ENCODE measurements at places on chromosomes 2 and 18.

- H3K4me3 ChIP-seq = no peak overlapping the region
- H3K27me3 ChIP-seq = no peaks in the 10 kb centered on the region
- no peak overlapping the region for H3K27ac ChIP-seq
- H3K36me3 ChIP-seq = no peaks in the 10 kb centered on the region
Observed at GRCh38 chr2:229235131-229235914, 35.8 kb downstream of the PID1 start.

DNA sequence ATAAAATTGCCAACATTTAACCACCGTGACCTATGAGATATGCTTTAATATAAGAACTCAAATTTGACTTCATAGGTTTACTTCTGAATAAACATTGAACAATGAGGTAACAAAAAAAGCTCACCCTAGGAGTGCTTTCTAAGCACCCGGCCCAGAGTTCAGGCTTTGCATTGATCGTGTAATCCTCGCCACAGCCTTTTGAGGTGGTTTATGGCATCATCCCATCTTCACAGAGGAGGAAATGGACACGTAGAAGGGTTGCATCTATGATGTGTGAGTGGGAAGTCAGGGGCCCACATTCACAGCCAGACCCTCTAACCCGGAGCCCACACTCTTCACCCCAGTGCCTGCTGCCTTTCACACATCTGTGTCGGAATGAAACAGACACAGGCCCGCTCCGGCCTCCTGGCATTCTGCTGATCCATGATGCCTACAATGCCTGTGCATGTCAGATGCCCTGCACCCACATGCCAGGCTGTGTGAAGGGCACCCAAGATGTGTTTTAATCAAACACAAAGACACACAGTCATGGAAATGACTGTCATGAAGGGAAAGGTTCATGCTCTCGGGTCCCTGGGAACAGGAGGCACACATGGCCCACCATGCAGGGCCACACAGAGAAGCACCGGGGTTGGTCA lies 48.6 kb upstream of the RPL31 start:
- no peak overlapping the region for H3K4me3 ChIP-seq
- H3K27me3 ChIP-seq = no peaks in the 10 kb centered on the region
- no peak for DNase-seq
- H3K36me3 ChIP-seq = no peaks in the 10 kb centered on the region

- no peak overlapping the region for H3K4me3 ChIP-seq
- H3K27ac ChIP-seq = no peak overlapping the region
- no peaks in the 10 kb centered on the region for H3K27me3 ChIP-seq
- no peaks in the 10 kb centered on the region for H3K36me3 ChIP-seq
Observed at GRCh38 chr2:168501466-168502065, 45.5 kb downstream of the CERS6 start.

DNA sequence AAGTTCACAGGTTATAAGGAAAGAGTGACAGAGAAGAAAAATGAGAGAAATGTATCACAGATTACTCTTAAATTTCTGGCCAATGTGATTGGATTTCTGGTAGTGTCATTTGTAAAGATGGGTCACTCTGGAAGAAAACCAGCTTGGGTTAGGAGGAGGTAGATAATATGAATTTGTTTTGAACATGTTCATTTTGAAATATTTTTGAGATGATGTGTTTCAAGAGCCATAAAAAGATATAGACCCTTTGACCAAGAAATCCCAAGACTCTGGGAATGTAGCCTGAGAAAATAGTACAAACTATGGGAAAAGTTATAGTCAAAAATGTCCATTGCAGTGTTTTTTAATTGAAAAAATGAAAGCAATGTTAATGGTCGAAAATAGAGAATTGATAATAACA lies 70.7 kb downstream of the CALCRL start:
- no peaks in the 10 kb centered on the region for H3K4me1 ChIP-seq
- DNase-seq = no peak
- H3K27ac ChIP-seq = no peak overlapping the region
- peaks cover 6% of the 10 kb centered on the region for H3K36me3 ChIP-seq
- H3K27me3 ChIP-seq = no peaks in the 10 kb centered on the region
- H3K4me3 ChIP-seq = no peak overlapping the region

- no peaks in the 10 kb centered on the region for H3K4me1 ChIP-seq
- H3K4me3 ChIP-seq = no peak overlapping the region
- H3K36me3 ChIP-seq = no peaks in the 10 kb centered on the region
- no peak for DNase-seq
- H3K27me3 ChIP-seq = no peaks in the 10 kb centered on the region
Observed at GRCh38 chr18:40529478-40529877, 1425.6 kb upstream of the PIK3C3 start.

DNA sequence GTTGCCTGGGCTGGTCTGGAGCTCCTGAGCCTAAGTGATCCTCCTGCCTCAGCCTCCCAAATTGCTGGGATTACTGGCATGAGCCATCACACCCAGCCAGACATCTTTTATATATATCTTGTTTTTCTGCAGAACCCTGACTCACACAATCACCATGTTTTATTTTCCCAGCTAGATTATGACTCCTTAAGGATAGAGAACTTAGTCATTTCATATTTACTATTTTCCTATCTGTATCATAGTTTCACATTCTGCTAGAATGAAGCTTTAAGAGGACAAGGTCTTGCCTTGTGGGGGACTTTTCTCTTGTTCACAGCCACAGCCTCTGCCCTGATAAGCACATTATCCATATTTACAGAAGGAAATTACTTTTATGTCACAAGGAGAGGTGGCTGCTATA lies 73.9 kb downstream of the LBH start:
- H3K36me3 ChIP-seq = no peaks in the 10 kb centered on the region
- peaks cover 4% of the 10 kb centered on the region for H3K4me1 ChIP-seq
- H3K27me3 ChIP-seq = peaks cover 6% of the 10 kb centered on the region
- no peak overlapping the region for H3K27ac ChIP-seq
- DNase-seq = no peak
- no peak overlapping the region for H3K4me3 ChIP-seq

DNA sequence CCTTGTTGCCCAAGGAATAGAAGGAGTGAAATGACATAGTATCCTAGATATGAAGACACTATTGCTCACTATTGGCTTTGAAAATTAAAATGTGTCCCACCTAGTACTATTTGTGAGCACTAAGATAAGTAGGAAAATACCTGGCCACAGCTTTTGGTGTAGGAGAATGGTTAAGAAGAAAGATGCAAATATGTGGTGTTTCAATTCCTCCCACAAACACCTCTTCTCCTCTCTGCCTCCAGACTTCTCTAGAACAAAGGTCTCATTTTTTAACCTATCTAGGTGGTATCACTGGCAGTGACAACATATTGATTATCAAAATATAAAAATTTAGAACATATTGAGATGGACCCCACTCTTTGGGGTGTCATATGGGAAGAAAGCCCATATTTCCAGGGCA lies 929.9 kb upstream of the FANCL start:
- H3K27ac ChIP-seq = no peak overlapping the region
- no peaks in the 10 kb centered on the region for H3K27me3 ChIP-seq
- H3K4me1 ChIP-seq = no peaks in the 10 kb centered on the region

- no peak overlapping the region for H3K27ac ChIP-seq
- H3K4me1 ChIP-seq = no peaks in the 10 kb centered on the region
- no peaks in the 10 kb centered on the region for H3K36me3 ChIP-seq
- H3K4me3 ChIP-seq = no peak overlapping the region
Observed at GRCh38 chr2:234463626-234464290, 33.1 kb downstream of the ARL4C start.

GRCh38 chr2:11011359-11011758 lies 99.6 kb downstream of the KCNF1 start:
- H3K27me3 ChIP-seq = no peaks in the 10 kb centered on the region
- H3K4me3 ChIP-seq = no peak overlapping the region
- no peak for DNase-seq
- no peak overlapping the region for H3K27ac ChIP-seq
- peaks cover 1% of the 10 kb centered on the region for H3K4me1 ChIP-seq
- H3K36me3 ChIP-seq = no peaks in the 10 kb centered on the region

GRCh38 chr2:45380131-45380836 lies 230.8 kb downstream of the SRBD1 start:
- H3K4me3 ChIP-seq = no peak overlapping the region
- no peaks in the 10 kb centered on the region for H3K4me1 ChIP-seq
- DNase-seq = no peak
- H3K27me3 ChIP-seq = no peaks in the 10 kb centered on the region
- H3K36me3 ChIP-seq = no peaks in the 10 kb centered on the region

- H3K36me3 ChIP-seq = no peaks in the 10 kb centered on the region
- H3K4me1 ChIP-seq = peaks cover 13% of the 10 kb centered on the region
- no peak for DNase-seq
- no peaks in the 10 kb centered on the region for H3K27me3 ChIP-seq
Observed at GRCh38 chr2:71693286-71694270, 240.2 kb downstream of the DYSF start.

DNA sequence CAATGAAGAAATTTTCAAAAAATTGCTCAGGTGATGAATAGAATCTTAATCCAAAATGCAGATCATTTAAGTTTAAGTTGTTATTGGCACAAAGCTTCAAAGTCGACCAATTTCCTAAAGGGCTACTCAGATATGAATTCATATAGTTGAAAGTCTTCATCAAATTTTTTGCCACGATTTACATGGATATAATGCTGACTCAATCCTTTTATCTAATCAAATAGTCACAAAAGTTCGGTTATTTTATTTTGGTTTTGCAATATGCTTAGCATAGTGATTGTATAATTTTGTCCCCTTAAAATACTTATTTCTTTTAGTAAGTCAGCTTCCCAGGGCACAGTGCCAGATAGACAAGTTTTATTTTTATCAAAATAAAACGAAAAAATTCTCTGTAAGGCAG lies 227.3 kb downstream of the CD226 start:
- H3K27ac ChIP-seq = no peak overlapping the region
- no peak overlapping the region for H3K4me3 ChIP-seq
- H3K36me3 ChIP-seq = no peaks in the 10 kb centered on the region
- H3K4me1 ChIP-seq = peaks cover 15% of the 10 kb centered on the region
- no peaks in the 10 kb centered on the region for H3K27me3 ChIP-seq

All from neuronal stem cell (in vitro differentiated cells).